ENCODE measurements at places on chromosomes 2 and 18. TPM values are rescaled to one million over a fixed set of nuclear protein-coding genes. Genes with fewer than 3 reads are reported as not detected.
A peak's percentile ranks its signal among the peaks of the same experiment; 100 is the strongest.

- H3K4me1 ChIP-seq: peaks cover 6% of the 10 kb centered on the region
- H3K27me3 ChIP-seq: peaks cover 5% of the 10 kb centered on the region
- DNase-seq: no peak
- H3K36me3 ChIP-seq: no peaks in the 10 kb centered on the region
Observed at GRCh38 chr2:9950521-9951271, 797 bp upstream of the GRHL1 start.

Gene SIX2
- total RNA-seq: 14.8 TPM

- H3K4me1 ChIP-seq: no peaks in the 10 kb centered on the region
- no peaks in the 10 kb centered on the region for H3K36me3 ChIP-seq
- no peak overlapping the region for H3K27ac ChIP-seq
- no peak overlapping the region for H3K4me3 ChIP-seq
Observed at GRCh38 chr2:14194233-14194632, 438.3 kb upstream of the LRATD1 start.

- DNase-seq: peak; percentile 57
- no peak overlapping the region for H3K4me3 ChIP-seq
- H3K4me1 ChIP-seq: no peaks in the 10 kb centered on the region
Observed at GRCh38 chr2:53422979-53423378, 344.6 kb upstream of the CHAC2 start.

Data from osteoblast (primary cell).